ENCODE measurements at places on chromosomes 2 and 18.
A peak's percentile ranks its signal among the peaks of the same experiment; 100 is the strongest.

GRCh38 chr18:10669441-10670100, 143.7 kb downstream of the NAPG start:
- no peak for DNase-seq

DNA sequence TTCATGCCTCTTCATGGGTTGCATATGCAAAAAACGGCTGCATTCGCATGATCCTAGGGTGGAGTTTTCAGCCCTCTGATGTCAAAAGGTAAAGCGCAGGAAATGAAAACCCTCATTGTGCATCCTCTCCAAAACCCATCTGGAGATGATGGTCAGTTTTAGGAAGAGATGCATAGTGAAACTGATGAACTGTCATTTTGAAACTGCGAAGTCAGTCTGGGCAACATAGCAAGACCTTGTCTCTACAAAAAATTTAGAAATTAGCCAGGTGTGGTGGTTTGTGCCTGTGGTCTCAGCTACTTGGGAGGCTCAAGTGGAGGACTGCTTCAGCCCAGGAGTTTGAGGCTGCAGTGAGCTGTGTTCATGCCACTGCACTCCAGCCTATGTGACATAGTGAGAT, 2.5 kb upstream of the TTLL4 start:
- peak; percentile 47 for DNase-seq

DNA sequence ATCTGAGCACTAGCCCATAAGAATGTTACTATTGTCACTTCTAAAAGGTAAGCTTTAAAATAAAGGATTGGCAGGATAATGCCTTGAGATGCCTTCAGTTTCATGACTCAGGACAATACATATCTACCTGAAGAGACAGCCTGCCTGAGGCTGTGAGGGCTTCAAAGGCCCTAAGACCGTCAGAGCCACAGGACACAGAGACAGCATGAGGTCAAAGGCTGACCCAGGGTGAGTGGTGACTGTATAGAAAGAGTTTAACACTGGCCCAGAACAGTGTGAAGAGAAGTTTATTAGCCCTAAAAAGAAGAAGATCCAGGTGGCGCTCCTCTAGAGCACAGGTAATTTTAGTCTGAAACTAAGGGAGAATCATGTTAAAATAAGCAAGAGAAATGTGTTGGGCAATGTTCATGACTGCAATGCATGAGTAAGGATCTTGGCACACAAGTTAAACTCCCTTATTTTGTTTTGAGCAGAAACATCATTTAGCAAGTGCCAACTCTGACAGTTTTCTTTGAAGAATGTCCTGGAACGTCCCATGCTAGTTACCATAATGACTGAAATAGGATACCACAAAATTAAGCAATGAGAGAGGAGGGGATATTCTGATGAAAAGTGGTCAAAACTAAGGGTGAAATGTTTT, 78.1 kb upstream of the FAM110C start:
- no peak for DNase-seq

DNA sequence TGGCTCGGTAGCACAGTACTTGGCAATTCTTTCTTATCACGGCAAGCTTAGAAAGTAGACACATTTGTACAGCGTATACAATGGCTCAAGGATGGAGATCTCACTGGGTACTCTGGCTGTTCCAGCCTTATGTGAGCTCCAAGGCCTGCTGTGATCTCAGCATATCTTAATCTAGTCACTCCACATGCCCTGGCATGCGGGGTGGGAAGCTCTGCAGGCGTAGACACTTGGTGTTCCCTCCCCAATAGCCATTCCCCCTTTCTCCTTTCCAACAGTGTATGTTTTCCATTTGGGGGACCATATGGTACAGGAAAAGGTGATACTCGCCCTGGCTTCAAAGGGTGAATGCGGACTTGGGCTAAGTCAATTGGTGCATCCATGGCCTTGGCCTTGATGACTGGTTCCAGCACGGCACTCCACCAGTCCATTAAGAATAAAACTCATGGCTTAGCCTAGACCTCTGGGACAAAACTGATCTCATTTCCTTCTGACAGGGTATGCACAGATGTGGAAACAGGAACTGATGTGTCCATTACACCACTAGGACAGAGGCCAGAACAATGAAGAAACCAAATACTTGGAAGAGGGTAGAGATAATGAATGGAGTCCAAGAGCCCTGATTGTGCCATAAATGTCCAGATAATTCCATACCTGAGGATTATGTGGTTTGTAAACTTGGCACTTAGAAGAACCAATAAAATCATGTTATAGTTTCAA, 28.4 kb downstream of the TGIF1 start:
- peak; percentile 70 for DNase-seq

DNA sequence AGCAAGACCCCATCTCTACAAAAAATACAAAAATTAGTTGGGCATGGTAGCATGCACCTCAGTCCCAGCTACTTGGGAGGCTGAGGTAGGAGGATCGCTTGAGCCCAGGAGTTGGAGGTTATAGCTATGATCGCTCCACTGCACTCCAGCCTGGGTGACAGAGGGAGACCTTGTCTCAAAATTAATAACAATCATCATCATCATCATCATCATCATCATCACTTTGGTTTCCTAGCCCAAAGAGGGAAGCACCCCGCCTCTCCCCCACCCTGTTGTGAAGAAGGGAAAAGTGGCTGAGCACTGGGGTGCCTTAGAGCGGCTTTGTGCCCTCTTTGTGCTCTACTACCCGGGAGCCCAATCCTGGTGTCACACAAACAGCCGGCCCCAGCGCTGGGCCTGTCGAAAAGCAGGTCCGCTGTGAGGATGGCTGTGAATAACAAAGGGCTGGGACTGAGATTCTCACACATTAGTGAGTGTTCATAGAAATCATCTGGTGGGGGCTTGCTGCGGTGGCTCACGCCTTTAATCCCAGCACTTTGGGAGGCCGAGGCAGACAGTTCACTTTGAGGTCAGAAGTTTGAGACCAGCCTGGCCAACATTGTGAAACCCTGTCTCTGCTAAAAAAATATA, 42.6 kb upstream of the ASXL2 start:
- DNase-seq: no peak
